ENCODE measurements at places on chromosomes 7 and 10. TPM values are rescaled to one million over a fixed set of nuclear protein-coding genes. Genes with fewer than 3 reads are reported as not detected.

- no peak for DNase-seq
These were observed 7.5 kb downstream of the CCDC186 start for GRCh38 chr10:114166494-114166893.

DNA sequence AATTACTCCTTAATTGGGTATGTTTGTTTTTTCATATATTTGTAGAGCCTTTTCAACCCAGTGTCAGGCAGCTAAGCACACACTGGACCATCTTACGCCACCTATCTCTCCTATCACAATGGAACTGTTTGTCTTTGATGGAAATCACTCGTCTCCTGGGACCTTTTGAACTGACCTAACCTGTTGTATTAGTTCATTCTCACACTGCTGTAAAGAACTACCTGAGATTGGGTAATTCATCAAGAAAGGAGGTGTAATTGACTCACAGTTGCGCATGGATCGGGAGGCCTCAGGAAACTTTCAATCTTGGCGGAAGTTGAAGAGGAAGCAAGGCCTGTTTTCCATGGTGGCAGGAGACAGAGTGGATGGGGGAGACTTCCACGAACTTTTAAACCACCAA, 182.0 kb downstream of the TCERG1L start:
- DNase-seq, result no peak

DNA sequence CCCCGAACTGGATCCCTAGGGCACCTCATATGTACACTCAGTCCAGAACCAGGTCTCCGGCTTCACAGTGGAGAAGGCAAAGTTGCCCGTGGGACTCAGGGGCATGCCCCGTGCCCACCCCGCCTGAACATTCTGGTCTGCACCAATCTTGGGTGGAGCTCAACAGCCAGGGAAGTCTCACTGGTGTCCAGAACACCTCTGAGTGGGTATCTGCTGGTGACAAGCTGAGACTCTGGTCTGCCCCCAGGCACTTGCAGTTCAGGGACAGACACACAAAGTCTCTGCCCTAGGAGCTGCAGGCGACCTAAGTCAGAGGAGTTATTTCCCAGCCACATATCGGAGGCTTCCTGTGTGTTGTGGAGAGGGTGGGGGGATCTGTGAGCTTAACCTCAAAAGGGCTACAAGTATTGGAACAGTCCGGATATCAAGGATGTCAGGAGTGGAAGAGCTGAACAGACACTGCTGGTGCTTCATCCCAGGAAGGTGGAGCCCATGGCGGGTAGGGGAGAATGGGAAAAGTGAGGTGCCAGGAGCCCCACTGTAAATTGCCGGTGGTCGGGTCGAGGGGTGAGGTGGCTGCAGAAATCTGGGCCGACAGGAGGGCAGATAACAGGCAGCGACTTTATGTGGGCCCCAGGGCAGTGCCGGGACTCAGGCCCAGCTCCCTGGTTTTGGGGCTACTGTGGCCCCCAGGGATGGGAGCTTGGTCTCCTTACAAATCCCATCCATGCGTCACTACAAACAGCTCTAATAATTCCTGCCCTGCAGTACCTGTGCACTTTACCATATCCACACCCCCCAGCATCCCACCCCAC, 8.6 kb upstream of the TLX1 start:
- peak; percentile 51 for DNase-seq

- DNase-seq, result no peak
These were observed 64.0 kb downstream of the CLEC2L start for GRCh38 chr7:139587535-139587934.

DNA sequence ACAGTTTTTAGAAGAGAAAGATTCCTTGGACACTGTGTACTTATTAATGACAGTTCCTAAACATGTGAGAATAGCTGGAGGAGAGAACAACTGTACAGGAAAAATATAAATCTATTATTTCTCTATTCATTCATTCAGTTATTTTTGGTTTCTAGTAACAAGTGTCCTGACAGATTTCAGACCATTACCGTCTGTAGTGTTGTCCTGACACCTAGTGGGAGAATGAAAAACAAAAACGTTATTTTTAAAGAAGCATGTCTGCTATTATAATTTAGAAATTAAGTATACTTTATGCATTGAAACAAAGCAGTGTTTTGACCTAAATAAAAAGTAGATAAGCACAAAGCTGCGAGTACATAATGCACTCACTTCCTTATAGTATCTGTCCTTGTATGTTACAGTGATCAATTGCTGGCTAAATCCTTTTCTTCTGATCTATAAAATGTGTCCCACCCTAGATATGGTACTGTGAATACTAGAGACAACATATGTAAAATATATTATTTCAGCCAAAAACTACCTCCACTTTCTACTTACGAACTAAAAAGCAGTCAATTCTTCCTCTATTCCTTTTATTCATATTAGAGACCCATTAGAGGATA, 575.6 kb downstream of the ARL4A start:
- no peak for DNase-seq

DNA sequence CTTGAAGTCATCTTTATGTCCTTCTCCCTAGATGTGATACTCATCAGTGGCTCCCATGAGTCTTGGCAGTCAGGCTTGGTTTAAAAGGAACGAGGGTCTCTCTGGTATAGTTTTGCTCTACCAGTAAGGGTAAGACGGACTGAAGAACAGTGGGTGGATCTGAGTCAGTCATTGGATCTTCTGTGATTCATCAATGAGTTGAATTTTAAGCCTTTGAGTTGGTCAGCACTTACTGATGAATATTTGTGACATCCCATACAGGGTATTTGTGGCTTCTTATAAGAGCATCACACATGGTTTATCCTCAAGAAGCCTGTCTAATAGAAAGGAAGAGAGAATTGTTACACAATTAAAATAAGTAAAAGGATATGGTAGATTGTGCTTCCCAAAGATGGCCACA, 87.3 kb upstream of the NAMPT start:
- DNase-seq, result no peak

DNA sequence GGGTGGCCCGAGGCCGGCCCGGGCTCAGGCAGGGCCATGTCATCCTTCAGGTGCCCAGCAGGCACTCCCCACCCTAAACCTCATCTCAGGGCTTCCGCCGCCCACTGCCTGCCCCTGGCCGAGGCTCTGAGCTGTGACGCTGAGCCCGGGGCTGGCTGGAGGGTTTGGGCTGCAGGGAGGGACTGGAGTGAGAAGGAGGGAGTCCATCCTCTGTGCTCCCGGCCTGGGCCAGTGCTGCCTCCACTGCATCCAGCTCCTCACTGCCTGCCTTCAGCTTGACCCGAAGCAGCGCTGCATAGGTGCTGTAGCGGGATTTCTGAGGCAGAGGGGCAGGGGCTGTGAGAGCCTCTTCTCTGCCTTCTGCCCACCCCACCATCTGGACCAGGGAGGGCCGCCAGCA, 7.6 kb downstream of the NFKB2 start:
- no peak for DNase-seq

- no peak for DNase-seq
These were observed 565.5 kb downstream of the PARD3 start for GRCh38 chr10:34249634-34250033.

Gene ANAPC16
- polyA plus RNA-seq, result 239 TPM

Gene DRGX
- 0.11 TPM for polyA plus RNA-seq

Gene CREB5
- polyA plus RNA-seq, result 4.1 TPM

GRCh38 chr10:12638103-12638502, 288.8 kb downstream of the CAMK1D start:
- DNase-seq, result no peak

Gene DGKI
- 0.03 TPM for polyA plus RNA-seq

Gene CYP2E1
- polyA plus RNA-seq, result 1.2 TPM

GRCh38 chr7:68235937-68236336, 1239.3 kb downstream of the TYW1 start:
- no peak for DNase-seq

- DNase-seq, result no peak
These were observed 29.8 kb downstream of the ITPRIP start for GRCh38 chr10:104308439-104308903.

Gene TMEM213
- polyA plus RNA-seq, result not detected

- DNase-seq, result no peak
These were observed 2.0 kb downstream of the SRI start for GRCh38 chr7:88217675-88218428.

DNA sequence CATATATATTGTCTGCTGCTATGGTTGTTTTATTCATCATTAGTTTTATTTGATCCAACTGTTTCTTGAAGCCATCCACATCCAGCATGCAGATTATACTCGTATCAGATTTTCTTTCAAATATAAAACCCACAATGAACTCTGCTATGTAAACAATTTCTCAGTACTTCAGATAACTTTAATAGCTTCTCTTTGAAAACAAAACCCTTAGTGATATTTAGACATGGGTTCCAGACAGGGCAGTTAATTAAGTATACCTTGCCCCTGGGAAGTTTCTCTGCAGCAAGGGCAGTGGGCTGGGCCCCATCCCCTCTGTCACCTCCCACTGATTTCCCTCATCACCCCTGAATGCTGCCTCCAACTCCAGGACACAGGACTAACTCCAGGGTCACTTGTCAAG, 104.3 kb downstream of the GFRA1 start:
- no peak for DNase-seq

GRCh38 chr10:28077889-28078288, 79.0 kb upstream of the ODAD2 start:
- DNase-seq, result no peak

GRCh38 chr7:6416516-6417145, 31.1 kb downstream of the DAGLB start:
- DNase-seq, result no peak

GRCh38 chr10:125149680-125150047, 10.7 kb downstream of the CTBP2 start:
- DNase-seq, result no peak

Gene OIT3
- polyA plus RNA-seq, result 4.6 TPM

Gene ZNF655
- 56.1 TPM for polyA plus RNA-seq

DNA sequence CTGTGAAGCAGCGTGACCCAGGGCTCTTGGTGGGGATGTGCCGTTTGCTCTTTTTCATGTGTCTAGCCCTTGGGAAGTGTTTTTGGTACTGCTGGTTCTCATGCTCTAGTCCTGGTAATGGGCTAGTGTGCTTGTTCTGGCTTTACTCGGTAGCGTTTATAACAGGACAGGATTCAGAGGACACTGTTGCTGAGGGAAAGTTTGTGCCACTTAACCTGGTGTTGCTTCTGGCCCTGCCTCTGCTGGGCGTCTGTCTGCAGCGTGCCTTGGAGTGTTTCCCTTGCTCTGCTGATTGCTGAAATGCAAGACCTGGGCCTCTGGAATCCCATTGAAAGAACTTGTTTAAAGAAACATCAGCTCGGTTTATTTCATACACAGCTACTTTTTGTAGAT, 35.0 kb downstream of the INPP5A start:
- DNase-seq, result no peak

Gene TTYH3
- polyA plus RNA-seq, result 33.0 TPM

GRCh38 chr10:110569122-110569521, 1.6 kb downstream of the SMC3 start:
- DNase-seq, result peak; percentile 20

DNA sequence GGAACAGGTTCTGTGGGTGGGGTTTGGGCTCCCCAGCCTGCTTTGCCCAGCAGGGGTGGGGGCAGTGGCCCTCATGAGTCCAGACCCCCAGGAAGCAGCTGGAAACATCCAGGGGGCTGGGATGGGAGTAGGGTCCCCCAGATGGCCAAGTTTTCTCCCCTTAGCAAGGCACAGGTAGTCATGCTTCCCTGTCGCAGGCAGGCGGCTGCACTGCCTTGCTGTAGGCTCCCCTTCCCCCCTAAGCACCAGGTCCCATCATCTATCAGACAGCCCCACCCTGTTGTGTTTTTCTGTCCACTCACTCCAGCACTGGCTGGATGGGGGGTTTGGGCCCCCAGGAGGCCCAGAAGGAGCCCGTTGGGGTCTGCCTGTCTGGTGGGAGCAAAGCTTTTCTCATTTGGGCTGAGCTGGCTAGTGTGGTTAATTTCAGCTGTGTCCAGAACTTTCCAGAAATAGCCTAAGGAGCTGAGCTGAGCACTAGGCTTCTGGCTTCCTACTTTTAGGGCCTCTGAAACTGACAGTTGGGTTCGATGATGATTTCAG, 7.9 kb downstream of the BRI3 start:
- DNase-seq, result no peak

- no peak for DNase-seq
These were observed 8.5 kb upstream of the GLCCI1 start for GRCh38 chr7:7959979-7960670.

Gene TET1
- polyA plus RNA-seq, result 0.15 TPM
